A549 treated with AZD2906 at 1 μM for 4 hours (cell line): ENCODE measurements at places on chromosomes 4 and X. TPM values are rescaled to one million over a fixed set of nuclear protein-coding genes. Genes with fewer than 3 reads are reported as not detected.

The SLC25A31 gene
- not detected in 5 replicates for total RNA-seq

The PPP2R2C gene
- 31.8 to 37.4 TPM (median 36.1 TPM) in 5 replicates for total RNA-seq

The PNPLA4 gene
- total RNA-seq = 10.2 to 12.9 TPM (median 11.3 TPM) in 5 replicates

The GSX2 gene
- not detected in 5 replicates for total RNA-seq

The FOXR2 gene
- not detected in 5 replicates for total RNA-seq

The NXF2 gene
- total RNA-seq = 0.03 TPM in 2 of 5 replicates, not detected in the others

The PDE6B gene
- not detected in 5 replicates for total RNA-seq

The GPRASP1 gene
- total RNA-seq = 0.24 to 0.30 TPM (median 0.25 TPM) in 5 replicates

The GPR82 gene
- total RNA-seq = not detected in 5 replicates

The HSFX2 gene
- total RNA-seq = 0.13 to 0.18 TPM (median 0.15 TPM) in 4 of 5 replicates, not detected in the other

The UGT2B15 gene
- 0.03 to 0.07 TPM (median 0.03 TPM) in 3 of 5 replicates, not detected in the others for total RNA-seq

The SORCS2 gene
- 3.3 to 4.9 TPM (median 4.7 TPM) in 5 replicates for total RNA-seq

The RNF212 gene
- total RNA-seq = 2.0 to 2.8 TPM (median 2.6 TPM) in 5 replicates

The WDR1 gene
- total RNA-seq = 198 to 228 TPM (median 222 TPM) in 5 replicates

The TENM3 gene
- 0.86 to 1.8 TPM (median 1.6 TPM) in 5 replicates for total RNA-seq

The GLOD5 gene
- total RNA-seq = not detected in 5 replicates

The MPP1 gene
- total RNA-seq = 13.7 to 16.4 TPM (median 15.9 TPM) in 5 replicates

The TAF7L gene
- 0.08 to 0.23 TPM (median 0.10 TPM) in 5 replicates for total RNA-seq

The MAOA gene
- 0.51 to 1.2 TPM (median 0.81 TPM) in 5 replicates for total RNA-seq

The MAGEA3 gene
- total RNA-seq = 2.0 to 5.2 TPM (median 3.1 TPM) in 5 replicates

The FAM184B gene
- total RNA-seq = 0.01 to 0.02 TPM (median 0.02 TPM) in 5 replicates

The RUFY3 gene
- total RNA-seq = 6.0 to 8.2 TPM (median 6.4 TPM) in 5 replicates

The HTR2C gene
- total RNA-seq = not detected in 5 replicates

The ADH1C gene
- not detected in 5 replicates for total RNA-seq

The NAA15 gene
- 20.0 to 35.2 TPM (median 23.8 TPM) in 5 replicates for total RNA-seq

The UCHL1 gene
- total RNA-seq = 904 to 991 TPM (median 938 TPM) in 5 replicates

The NRK gene
- not detected in 5 replicates for total RNA-seq

The GAB3 gene
- total RNA-seq = 0.56 to 0.77 TPM (median 0.66 TPM) in 5 replicates

The CITED1 gene
- total RNA-seq = 1.1 to 2.6 TPM (median 1.8 TPM) in 5 replicates

The TNIP2 gene
- total RNA-seq = 36.3 to 47.2 TPM (median 45.1 TPM) in 5 replicates

The S100G gene
- not detected in 5 replicates for total RNA-seq
